ENCODE measurements at places on chromosomes 5 and 9. TPM values are rescaled to one million over a fixed set of nuclear protein-coding genes. Genes with fewer than 3 reads are reported as not detected.

Gene NR2F1
- total RNA-seq: 30.5 TPM

Gene ARHGEF39
- total RNA-seq: under 0.01 TPM

Gene LCN15
- total RNA-seq: 0.22 TPM

Gene POLR3G
- total RNA-seq: 3.7 TPM

Gene PRR16
- total RNA-seq: not detected

Gene UBTD2
- total RNA-seq: 14.7 TPM

- DNase-seq: no peak
Measured at GRCh38 chr5:41748631-41749030, 121.6 kb downstream of the OXCT1 start.

GRCh38 chr9:136826188-136826541 lies 16.1 kb upstream of the AJM1 start:
- no peak for DNase-seq

DNA sequence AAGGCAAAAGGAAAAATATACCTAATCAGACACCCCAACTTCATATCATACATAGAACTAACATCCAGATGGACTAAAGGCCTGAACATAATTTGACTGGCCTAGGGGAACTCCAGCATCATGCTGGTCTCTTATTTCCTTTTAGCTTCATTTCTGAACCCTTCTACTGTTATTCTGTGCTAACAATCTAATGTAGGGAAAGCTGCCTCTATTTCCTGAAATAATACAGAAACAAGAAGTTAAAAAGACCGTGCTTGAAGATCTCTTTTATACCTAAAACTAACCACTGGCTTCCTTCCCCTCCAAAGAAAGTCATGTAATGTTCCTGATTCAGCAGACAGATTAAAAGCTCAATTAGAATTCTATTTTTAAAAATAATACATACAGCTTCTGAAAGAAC lies 36.7 kb downstream of the LPAR1 start:
- no peak for DNase-seq

DNA sequence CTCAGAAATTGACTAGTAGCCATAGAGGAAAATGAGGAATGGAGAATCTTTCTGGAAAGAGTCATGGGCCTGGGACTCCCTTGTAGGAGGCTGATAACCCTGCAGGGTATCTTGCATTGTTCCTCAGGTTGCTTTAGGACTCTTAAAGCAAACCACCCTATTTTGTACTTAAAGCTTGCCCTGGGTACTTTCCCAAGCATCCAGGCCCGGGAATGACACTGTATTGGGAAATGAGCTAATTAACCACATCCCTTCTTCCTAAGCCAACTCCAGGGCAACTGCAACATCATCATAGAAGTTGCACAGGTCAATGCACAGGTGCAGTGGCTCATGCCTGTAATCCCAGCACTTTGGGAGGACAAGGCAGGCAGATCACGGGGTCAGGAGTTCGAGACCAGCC lies 55.9 kb downstream of the UGCG start:
- DNase-seq: peak; percentile 96

DNA sequence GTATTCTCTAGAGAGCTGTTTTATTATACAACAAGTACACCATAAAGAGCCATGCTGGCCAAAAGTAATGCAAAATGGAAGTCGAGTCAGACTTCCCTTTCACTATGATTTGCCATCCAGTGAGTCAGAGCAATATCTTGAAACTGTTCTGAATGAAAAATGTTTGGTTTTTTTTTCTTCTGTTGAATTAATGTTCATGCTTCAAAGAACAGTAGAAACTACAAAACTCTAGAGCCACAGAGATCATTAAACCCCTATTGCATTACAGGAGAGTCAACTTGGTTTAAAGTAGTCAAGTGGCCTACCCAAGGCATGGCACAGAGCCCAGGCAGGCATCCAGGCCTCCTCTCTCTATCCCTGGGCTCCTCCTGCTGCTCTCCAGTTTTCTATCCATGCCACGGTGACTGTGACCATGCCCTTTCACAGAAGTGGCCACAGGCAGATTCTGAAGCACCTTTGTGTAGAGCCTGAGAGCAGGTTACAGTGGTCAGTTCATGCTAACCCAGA lies 358.9 kb downstream of the DEPDC1B start:
- DNase-seq: no peak

GRCh38 chr5:125257057-125257972 lies 510.9 kb upstream of the ZNF608 start:
- no peak for DNase-seq

DNA sequence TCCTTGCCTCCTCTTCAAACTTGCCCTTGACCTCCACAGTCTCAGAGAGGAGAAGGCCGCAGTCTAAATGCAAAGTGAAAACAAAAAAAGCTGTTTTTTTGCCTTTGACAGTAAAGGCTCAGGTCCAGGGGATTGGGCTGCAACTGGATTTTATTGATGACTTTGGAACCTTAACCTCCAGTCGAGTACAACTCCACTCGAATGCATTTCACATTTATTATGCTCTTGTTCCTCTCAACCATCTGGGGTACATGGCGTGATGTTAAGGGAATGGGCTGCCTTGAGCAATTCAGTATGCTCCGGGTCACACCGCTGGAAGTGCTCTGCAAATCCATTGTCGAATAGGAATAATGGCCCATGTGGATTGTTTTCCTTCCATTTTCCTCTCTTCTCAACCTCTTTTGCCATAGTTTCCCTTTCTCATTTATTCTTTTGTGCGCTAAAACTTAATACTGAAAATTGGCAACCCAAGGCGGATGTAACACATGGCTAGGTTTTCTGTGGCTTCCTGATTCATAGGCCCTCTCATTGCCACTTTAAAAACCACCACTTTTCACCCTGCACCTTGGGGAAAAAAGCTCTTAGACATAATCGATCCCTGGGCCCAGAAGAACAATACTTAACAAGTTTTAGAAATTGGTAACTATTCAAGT lies 34.3 kb downstream of the ITK start:
- DNase-seq: no peak

DNA sequence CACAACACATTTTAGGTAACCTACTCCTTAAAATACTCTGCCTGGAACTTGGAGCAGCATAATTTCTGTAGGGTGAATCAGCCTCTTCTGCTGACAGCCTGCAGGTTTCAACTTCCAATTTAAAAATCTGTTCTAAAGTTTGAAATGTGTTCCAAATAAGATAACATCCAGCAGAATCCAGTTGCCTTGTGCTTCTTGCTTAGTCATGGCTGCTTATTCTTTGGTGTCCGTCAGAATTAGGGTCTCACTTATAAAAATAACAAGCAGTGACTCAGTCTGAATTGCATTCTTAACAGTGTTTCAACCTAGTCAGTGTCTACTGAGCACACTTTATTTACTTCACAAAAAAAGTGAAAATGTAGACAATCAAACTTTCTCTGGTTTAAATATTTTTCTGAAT lies 3.7 kb downstream of the CDH6 start:
- no peak for DNase-seq

- no peak for DNase-seq
Measured at GRCh38 chr9:135258461-135258860, 171.0 kb downstream of the OLFM1 start.

Data from lung microvascular endothelial cell (primary cell).